ENCODE measurements at places on chromosomes 5 and 9. TPM values are rescaled to one million over a fixed set of nuclear protein-coding genes. Genes with fewer than 3 reads are reported as not detected.

PPP2R2B gene
- 0.29 TPM for total RNA-seq

SHC3 gene
- 1.8 TPM for total RNA-seq

SPATA31A3 gene
- not detected for total RNA-seq

C9orf50 gene
- not detected for total RNA-seq

DNA sequence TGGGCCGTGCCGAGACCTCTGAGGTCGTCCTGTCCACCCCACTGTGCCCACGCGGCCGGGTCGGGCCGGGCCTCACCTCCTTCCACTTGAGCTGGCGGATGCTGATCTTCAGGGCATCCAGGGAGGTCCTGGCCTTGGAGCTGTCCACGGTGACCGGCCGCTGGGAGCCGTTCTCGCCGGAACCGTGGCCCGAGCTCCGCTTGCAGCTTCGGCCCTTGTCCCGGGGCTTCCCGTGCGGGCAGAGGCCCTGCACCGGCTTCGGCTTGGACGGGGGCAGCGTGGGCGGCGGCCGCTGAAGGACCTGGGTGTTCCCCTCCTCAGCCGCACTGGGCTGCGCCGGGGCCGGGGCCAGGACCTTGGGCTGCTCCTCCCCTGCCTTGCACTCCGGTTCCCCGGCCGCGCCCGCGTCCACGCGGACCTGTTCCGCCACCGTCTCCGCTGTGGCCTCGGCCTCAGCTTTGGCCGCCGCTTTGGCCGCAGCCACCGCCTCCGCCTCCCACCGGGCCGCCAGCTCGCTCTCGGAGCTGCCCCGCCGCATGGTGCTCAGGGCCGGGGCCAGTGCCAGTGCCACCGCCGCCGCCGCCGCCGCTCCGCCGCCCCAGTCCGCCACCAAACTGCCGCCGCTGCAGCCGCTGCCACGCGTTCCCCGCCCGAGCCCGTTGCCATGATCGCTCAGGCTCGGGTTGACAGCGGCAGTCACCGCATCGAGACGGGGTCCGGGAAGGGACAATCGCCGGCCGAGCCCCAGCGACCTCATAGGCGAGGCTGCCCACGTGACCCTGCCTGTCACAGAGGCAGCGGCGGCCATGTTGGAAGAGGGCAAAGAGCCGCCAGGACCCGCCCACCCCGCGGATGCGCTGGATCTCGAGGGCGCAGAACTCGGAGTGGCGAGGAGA lies at the start of gene TTLL11:
Gene TTLL11 (minus strand): TSS at position 698 of the 896 bp plus-strand sequence. CDS start 160 bp downstream, at position 538.
- peak; percentile 100 for DNase-seq

GRCh38 chr9:90988318-90988717 lies 186.7 kb downstream of the SYK start:
- DNase-seq: no peak

- DNase-seq: no peak
These were observed 5.6 kb downstream of the TBC1D9B start for GRCh38 chr5:179901915-179902762.

GRCh38 chr5:25107853-25108252 lies 463.1 kb upstream of the CDH10 start:
- no peak for DNase-seq
